RPMI7951 (cell line): ENCODE measurements at places on chromosomes 1 and 21. TPM values are rescaled to one million over a fixed set of nuclear protein-coding genes. Genes with fewer than 3 reads are reported as not detected.
A peak's percentile ranks its signal among the peaks of the same experiment; 100 is the strongest.

Gene HSD3B2
- 0.12 TPM in 1 of 2 replicates, not detected in the other for total RNA-seq

DNA sequence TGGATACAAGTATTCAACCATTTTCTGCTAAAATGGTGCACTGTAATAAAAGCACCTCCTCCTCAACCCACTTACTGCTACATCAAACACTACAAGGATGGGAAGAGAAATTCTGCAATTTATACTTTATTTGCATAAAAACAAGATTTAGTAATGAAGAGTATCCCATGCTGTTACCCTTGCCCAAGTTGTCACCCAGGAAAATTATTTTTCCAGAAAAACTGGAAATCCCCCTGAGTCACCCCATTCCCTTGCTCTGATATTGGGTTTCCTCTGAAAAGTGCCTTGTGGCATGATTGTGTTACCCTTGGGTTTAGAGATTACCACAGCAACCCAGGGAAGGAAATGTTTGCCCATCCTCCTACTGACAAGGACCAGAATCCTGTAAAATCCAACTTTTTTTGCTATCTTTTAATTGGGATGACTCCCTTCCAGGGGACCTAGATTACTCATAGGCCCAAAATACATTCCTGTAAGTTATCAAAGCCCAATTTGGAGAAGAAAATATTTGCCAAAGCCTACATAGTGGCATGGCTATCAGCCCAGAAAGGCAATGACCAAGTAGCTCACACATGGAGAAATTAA, 16.5 kb upstream of the ZC3H11B start:
- DNase-seq: peak; percentile 36

- DNase-seq: no peak
These were observed 13.1 kb downstream of the PCSK9 start for GRCh38 chr1:55052221-55053142.

GRCh38 chr21:36321325-36322082, 1.5 kb downstream of the MORC3 start:
- DNase-seq: peak; percentile 56

- no peak for DNase-seq
These were observed 158.3 kb downstream of the KAZN start for GRCh38 chr1:14756589-14757285.

DNA sequence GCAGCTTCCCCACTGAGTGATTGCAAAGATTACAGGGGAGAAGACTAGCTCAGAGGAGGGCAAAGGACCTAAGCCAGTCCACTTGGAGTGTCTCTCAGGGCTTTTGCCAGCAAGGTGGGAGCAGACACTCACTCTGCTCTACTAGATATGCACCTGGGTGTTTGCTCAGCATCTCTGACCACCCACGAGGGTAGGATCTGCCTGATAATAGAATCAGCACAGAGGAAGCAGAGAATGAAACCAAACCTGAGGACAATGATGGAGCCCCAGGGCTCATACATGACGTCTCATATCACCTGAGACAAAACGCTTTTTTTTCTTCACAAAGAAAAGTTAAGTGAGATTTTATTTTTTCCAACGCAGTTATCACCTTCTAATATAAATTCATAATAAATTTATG, 79.4 kb downstream of the RRAGC start:
- no peak for DNase-seq

DNA sequence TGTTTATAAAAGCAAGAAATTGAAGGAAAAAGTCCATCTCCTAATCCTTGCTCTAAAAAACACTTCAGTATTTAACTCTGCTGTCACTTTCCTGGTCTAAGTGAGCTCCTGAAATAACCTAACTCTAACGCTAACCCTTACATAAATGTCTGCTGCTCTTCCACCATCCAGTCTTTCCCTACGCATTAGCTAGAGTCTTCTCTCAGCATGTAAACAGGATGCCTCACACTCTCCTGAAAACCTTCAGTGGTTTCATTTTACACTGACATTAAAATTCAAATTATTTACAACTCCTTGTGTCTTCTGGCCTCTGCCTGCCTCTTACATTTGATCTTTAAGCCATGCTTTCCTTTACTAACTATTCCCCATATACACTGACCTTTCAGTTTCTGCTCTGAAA, 697.6 kb upstream of the CXADR start:
- no peak for DNase-seq
